Stimulated activated CD4-positive, alpha-beta T cell treated with anti-CD3 and anti-CD28 coated beads, Interleukin-15, amount 100 ng/mL, for 24 hours (primary cell): ENCODE measurements at places on chromosomes 5 and 9.
A peak's percentile ranks its signal among the peaks of the same experiment; 100 is the strongest.

- no peak for DNase-seq
Observed at GRCh38 chr5:59764361-59764760, 129.2 kb downstream of the PDE4D start.

DNA sequence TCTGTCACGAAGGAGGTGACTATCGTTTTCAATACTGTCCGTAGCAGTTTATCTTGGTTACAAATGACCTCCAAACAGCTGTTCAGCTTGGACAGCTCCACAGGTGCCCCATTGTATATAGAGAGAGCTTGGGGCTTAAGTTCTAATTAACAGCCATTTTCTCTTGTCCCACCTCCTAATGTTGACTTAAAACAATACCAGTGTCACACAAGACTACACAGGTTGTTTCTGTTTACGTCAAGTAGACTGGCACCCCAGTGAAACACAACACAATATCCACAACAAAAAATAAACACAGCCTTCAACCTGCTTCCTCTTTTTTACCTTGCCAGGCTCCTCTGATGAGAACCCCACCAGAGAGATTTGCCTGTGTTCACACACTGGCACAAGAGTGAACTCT, 39.8 kb upstream of the TLE1 start:
- DNase-seq: no peak

DNA sequence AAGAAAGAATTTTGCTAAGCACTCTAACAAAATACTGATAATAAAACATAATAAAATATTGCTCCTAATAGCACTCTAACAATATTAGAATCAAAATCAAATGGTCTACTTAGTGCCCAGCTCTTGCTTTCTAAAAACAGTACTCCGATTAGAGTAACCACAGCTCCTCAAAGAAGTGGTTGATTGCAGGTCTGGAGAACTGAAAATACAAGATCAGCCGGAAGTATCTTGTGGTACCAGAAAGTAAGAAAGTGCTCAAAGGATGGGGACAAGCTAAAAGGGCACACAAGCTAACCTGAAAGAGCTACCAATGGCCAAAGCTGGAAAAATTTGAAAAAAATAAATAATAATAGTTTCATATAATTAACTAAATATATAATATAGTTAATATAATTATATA, 119.2 kb downstream of the CWC27 start:
- no peak for DNase-seq

DNA sequence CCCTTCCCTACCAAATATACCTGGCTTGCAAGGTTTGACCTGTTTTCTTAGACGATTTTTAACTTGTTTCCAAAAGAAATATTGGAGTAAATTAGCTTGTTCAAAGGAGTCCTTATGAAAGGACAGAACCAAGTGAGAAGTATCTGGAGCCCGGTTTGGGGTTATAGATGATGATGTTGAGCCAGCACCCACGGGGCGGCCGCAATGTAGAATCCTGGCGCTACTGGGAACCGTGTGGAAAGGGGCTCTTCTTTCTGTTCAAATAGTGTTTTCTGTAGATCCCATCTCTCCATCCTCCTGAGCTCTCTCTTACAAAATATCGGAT, 517 bp upstream of the EXOSC2 start:
- no peak for DNase-seq

DNA sequence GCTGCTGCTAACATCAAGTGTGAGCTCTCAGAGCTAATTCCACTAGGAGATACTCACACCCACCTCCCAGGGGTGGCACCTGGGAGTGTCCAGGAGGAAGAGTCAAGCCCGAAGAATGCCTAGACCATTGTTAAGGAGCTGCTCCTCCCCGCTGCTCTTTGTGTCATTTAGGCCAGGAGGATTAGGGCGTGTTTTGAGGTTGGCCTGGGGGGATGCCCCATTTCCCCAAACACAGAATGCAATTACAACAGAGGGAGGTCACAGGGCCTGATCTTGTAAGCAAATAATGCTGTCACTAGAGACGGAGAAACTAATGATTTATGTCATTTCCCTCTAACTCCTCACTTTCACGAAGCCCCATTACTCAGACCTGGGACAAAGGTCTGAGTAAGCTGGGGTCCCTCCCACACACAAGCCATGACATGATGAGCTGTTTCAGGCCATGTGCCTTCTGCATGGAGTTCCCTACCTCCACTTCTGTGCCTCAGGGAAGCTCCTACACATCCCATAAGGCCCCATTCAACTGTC, 312.5 kb downstream of the ACTL7B start:
- DNase-seq: no peak

DNA sequence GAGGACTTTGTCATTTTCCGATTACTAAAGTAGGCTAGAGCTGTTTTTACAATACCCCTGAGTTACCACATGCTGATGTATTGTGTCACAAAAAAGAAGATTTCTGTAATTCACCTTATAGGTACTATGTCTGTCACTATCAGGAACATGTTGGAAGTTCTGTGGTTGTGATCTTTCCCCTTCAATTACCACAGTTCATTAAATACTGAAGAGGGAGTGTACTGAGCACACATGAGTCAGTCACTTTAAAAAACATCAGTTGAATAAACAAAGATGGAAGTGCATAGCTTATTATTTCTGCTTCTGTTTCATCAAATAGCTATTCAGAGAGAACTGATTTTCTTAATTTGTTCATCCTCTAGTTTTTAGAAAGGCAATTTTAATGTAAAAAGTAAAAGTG, 31.7 kb downstream of the AP3S1 start:
- no peak for DNase-seq

GRCh38 chr9:116154334-116154975, 864 bp downstream of the PAPPA start:
- DNase-seq: no peak

DNA sequence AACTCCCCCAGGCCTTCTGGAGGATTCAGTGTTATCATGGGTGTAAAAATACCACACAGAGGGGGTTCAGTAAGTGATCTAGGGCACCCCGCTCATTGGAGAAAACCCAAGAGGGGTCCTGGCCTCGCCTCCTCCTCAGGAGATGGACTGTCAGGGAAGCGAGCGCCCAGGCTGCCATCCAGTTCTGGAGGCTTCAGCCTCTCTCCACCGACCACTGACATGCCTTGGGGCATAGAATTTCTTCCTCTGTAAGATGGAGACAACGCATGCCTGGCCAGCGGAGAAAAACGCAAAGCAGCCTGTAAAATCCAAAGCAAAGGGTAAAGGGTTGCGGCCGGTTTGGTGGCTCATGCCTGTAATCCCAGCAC, 165.4 kb downstream of the COL23A1 start:
- DNase-seq: no peak

- DNase-seq: no peak
Observed at GRCh38 chr9:4829969-4830368, 37.2 kb downstream of the RCL1 start.

GRCh38 chr5:68720884-68721610, 372.8 kb upstream of the SLC30A5 start:
- no peak for DNase-seq

DNA sequence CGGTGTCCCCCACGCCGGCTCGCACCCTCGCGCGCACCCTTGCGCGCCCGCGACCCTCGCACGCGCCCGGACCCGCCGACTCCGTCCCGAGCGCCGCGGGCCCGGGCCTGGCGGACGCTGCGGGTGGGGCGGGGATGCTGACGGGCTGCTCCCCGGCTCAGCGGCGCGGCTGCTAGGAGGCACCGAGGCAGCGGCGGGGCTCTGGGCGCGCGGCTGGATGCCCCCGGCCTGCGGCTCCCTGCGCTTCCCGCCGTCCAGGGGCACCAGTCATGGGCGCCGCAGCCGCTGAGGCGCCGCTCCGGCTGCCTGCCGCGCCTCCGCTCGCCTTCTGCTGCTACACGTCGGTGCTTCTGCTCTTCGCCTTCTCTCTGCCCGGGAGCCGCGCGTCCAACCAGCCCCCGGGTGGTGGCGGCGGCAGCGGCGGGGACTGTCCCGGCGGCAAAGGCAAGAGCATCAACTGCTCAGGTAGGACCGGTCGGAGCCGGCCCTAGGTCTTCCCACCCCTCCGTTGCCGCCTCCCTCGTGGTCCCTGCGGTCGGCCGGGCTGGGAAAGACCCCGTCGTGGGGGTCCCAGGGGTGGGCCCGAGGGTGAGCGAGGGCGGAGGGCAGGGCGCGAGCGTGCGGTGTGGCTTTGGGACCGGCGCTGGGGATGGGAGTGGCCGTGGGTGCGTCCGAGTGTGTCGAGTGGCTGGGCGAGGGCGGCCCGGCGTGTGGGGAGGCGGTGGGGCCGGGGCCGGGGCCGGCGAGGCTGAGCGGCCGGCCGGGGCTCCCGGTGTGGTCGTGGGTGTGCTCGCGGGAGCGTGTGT, 530 bp downstream of the TMEFF1 start:
- peak; percentile 60 for DNase-seq

GRCh38 chr9:99140685-99141314, 35.9 kb downstream of the TGFBR1 start:
- peak; percentile 39 for DNase-seq

- no peak for DNase-seq
Observed at GRCh38 chr5:3452622-3453021, 143.0 kb upstream of the IRX1 start.

- DNase-seq: no peak
Observed at GRCh38 chr5:142078221-142078620, 30.4 kb upstream of the NDFIP1 start.
